ENCODE measurements at places on chromosomes 11 and 22. TPM values are rescaled to one million over a fixed set of nuclear protein-coding genes. Genes with fewer than 3 reads are reported as not detected.

Gene OR2AG1
- not detected for total RNA-seq

Gene SIPA1
- 16.2 TPM for total RNA-seq

Gene GNAZ
- total RNA-seq = 37.5 TPM

Gene RAB3IL1
- 23.4 TPM for total RNA-seq

Gene LAYN
- 11.7 TPM for total RNA-seq

Gene NDUFS3
- total RNA-seq = 62.6 TPM

Gene KRTAP5-8
- total RNA-seq = not detected

Gene MYEOV
- total RNA-seq = not detected

Gene OR51Q1
- not detected for total RNA-seq

Gene MYO7A
- total RNA-seq = 51.1 TPM

Gene ELFN2
- total RNA-seq = 7.0 TPM

Gene FSHB
- not detected for total RNA-seq

Gene ARHGEF17
- 60.8 TPM for total RNA-seq

Gene HORMAD2
- total RNA-seq = 1.6 TPM

Gene C22orf31
- 0.82 TPM for total RNA-seq

Gene SLC6A5
- 0.99 TPM for total RNA-seq

Gene OR4D5
- not detected for total RNA-seq

Gene GAB4
- not detected for total RNA-seq

Gene FAM227A
- total RNA-seq = 23.3 TPM

Data from camera-type eye (tissue), 1 donor.